ENCODE measurements at places on chromosomes 7 and 10. TPM values are rescaled to one million over a fixed set of nuclear protein-coding genes. Genes with fewer than 3 reads are reported as not detected.

Gene TUBB8
- total RNA-seq = not detected

GRCh38 chr7:50664937-50665336 lies 99.7 kb upstream of the DDC start:
- DNase-seq = no peak

DNA sequence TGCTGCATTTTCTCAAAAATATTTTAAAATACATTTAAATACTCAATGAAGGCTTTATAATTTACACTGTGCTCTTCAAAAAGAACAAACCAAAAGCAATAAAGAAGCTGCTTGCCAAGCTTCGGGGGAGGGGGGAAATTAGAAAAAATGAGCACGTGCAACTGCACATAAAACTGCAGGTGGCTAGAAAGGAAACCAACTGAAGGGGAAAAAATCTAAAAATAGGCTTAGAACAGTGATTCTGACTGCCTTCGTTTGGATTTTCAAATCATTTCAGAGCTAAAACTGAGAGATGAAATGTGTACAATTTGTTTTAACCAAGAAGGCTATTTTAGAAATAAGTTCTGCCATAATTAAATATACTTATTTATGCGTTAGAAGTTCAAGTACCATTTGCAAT lies 61.4 kb downstream of the ABI1 start:
- DNase-seq = no peak

- DNase-seq = no peak
Measured at GRCh38 chr7:111960984-111961383, 245.2 kb downstream of the DOCK4 start.

GRCh38 chr7:620056-620455 lies 100.4 kb upstream of the PDGFA start:
- DNase-seq = no peak

DNA sequence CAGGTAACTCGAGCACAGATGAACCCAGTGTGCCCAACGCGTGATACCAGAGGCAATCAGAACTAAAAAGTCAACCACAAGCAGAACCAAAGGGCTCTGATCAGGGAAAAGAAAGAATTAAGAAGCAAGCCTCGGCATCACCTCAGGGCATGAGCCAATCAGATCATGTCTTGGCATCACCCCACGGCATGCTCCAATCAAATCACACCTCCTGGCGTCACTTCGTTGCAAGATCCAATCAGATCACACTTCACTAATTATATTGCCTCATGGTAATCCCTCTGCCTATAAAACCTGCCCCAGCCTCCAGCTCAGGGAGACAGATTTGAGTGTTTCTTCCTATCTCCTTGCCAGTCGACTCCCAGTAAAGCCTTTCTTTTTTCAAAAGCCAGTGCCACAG lies 46.8 kb downstream of the TYW1B start:
- DNase-seq = no peak
